Mesothelial cell of epicardium (in vitro differentiated cells): ENCODE measurements at places on chromosomes 11 and 22.

- no peak for DNase-seq
Observed at GRCh38 chr11:128472128-128473089, 114.9 kb downstream of the ETS1 start.

GRCh38 chr11:72743321-72744221, 8.6 kb downstream of the ARAP1 start:
- no peak for DNase-seq

DNA sequence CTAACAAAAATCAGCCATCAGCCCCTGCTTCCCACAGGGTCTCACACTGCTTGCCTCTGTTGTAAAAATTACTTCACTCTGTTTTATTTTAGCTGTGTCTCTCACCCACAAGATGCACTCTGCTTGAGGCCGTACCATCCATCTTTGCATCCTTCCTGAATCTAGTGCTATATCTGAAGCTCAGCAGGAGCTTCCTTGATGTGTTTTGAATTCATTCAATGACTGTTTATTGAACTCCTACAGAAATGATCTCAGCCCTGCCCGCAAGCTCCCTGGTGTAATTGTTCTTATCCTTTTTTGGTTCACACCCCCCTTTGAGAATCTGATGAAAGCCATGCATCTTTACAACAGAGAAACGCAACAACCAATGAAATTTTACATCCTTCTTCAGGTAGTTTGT, 310.2 kb upstream of the ZC3H12C start:
- no peak for DNase-seq

DNA sequence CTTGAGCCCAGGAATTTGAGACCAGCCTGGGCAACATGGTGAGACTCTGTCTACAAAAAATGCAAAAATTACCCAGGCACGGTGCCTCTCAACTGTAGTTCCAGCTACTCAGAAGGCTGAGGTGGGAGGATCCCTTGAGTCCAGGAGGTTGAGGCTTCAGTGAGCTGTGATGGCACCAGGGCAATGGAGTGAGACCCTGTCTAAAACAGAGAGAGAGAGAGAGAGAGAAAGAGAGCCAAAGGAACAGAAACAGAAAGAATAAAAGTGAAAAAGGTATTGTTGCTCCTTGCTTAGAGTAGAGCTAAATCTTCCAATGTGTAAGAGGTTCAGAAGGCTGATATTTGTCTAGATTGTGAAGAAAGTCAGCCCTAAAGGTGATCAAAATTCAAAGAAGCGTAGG, 8.9 kb upstream of the ETS1 start:
- DNase-seq: no peak

DNA sequence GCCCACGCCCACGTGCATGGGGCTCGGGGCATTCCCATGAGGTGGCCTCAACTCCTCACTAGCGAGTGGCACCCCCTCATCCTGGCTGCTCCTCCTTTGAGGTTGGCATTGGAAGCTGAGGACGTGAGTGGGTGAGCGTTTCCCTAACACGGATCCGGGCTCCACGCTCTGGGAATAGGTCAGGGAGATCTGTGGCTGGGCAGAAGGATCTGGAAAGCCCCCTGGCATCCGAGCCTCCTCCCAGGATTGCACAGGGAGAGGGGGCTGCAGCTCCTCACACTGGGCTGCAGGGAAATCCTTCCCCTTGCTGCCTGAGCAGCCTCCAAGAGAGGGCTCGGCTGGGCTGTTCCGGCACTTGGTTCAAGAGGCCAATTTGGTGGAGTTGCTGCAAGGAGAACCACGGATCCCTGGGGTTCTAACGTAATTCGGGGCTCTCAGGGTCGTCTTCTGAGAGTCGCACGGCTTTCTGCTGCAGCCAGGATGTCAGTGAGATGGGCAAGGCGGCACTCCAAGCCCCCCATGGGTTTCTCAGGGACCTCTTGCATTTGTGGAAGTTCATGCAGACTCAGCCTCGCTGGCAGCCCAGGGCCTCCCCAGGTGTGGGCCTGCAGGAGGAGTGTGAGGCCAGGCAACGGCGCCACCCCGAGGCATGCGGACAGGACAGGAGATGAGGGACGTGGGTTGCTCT, 1119.0 kb downstream of the BRD1 start:
- peak; percentile 15 for DNase-seq

GRCh38 chr11:71525938-71526495, 1.1 kb upstream of the KRTAP5-7 start:
- no peak for DNase-seq

GRCh38 chr22:35458547-35459422, 58.8 kb downstream of the MCM5 start:
- no peak for DNase-seq

DNA sequence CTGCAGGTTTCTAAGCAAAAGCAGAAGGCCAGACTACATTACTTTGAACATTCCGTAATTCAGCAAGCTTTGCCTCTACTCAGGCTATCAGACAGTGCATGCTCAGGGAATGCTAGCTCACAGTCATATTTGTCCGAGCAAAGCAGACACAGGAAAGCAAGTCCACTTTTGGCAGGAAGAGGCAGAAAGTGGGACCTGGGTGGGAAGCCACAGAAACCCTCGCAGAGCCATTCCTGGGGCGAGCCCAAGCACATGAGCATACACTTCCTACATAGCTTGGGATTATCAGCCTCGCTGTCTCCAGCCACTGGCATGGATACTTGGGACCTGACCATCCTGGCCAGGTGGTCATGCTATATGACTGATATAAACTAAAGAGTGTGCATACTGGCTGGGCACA, 113.3 kb downstream of the TRIM29 start:
- DNase-seq: no peak

- DNase-seq: peak; percentile 65
Observed at GRCh38 chr22:41285441-41285819, 557 bp downstream of the RANGAP1 start.

GRCh38 chr22:40240686-40241085, 63.0 kb downstream of the TNRC6B start:
- DNase-seq: no peak

DNA sequence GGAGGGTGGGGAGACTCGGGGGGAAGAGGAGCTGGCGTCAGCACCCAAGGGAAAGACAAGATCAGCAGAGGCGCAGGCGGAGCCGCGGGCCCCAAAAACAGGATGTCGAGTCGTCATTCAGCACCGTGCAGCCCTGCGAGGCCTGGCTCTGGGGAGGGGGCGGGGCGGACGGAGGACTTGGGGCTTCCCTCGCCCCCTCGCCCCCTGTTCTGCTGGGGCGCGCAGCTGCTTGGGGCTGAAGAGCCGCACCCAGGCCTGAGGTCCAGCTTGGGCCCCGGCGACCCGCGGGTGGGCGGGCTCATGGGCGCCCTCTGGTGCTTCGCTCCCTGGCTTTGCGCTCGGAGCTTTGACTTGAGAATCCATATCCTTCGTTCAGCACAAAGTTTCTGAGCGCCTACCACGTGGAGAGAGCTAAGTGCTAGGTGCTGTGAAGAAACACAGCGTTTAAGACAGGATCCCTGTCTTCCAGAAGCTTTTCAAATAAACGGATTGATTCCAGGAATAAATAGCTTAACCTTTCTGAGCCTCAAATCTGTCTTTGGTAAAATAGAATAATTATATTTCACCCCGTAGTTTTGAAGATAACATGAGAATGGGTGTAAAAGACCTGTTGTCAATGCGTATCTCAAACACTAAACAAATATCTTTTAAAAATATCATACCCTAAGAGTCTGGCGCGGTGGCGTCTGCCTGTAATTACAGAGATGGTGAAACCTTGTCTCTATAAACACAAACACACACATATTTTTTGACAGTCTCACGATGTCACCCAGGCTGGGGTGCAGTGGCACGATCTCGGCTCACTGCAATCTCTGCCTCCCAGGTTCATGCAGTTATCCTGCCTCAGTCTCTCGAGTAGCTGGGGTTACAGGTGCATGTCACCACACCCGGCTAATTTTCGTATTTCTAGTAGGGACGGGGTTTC, 929 bp upstream of the RHOG start:
- peak; percentile 79 for DNase-seq

GRCh38 chr11:96130061-96130620, 206.2 kb upstream of the MTMR2 start:
- no peak for DNase-seq

GRCh38 chr11:59898650-59899049, 20.1 kb downstream of the OOSP3 start:
- DNase-seq: no peak

DNA sequence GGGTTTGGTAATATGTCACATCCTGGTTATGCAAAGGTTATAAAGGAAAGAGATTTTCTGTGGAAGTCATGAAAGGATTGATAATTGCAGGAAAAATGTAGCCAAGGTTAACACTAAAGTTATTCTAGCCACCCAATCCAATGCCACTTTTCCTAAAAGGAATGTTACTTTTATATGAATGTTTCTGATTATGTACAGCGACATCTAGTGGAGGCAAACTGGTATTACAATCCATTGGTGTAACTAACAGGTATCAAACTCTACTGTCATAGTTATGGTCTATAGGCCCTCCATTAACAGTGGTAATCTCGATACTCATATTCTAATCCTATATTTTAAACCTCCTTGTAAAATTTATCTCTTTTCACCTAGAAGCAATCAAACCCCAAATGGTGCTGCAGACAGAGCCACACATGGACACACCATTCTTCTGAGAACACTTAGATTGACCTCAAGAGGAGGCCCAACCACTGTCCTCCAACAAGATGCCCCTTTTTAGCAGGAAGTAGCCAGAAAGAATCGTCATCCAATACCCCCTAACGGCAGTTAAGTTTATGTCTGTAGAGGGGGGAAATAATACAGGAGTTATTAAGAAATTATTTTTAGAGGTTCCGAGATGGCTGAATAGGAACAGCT, 74.9 kb upstream of the RAG2 start:
- DNase-seq: no peak

- DNase-seq: no peak
Observed at GRCh38 chr11:75858613-75859012, 43.6 kb downstream of the UVRAG start.

GRCh38 chr11:44577231-44577830, 11.9 kb downstream of the CD82 start:
- no peak for DNase-seq

DNA sequence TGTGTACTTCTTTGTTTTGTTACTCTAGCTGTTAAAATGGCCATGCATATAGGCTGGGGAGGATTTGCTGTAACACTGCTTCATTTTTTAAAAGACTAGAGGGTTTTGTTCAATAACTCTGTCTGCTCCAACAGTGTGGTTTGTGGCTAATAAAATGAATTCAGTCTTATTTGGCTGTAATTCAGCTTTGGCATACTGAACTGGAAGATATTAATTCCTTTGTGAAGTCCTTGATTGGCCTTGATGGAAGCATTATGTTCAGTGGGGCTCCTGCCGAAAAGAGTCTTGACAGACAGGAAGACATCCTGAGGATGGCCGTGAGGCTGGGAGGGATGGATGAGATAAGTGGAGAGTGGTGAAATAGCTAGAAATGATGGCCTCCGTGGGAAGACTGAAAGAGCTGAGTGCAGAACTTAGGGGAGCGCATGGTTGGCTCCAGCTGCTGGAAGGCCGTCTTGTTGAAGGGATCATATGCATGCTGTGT, 44.8 kb upstream of the MYO18B start:
- DNase-seq: no peak

- no peak for DNase-seq
Observed at GRCh38 chr11:14975252-14975587, 3.1 kb upstream of the CALCA start.

GRCh38 chr11:60389279-60389910, 6.9 kb upstream of the MS4A14 start:
- DNase-seq: no peak

DNA sequence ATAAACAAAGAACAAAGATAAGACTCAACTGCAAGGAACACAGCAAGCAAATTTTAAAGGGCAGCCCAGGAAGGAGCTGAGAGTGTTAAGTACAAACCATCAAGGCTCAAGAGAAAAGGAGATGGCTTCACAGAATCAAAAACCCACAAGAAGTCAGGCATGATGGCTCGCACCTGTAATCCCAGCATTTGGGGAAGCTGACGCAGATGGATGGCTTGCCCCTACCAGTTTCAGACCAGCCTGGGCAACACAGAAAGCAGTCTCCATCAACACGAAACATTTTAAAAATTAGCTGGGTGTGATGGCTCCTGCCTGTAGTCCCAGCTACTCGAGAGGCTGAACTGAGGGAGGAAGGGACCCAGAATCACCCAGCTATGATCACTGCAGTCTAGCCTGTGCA, 32.6 kb downstream of the MAPK1 start:
- no peak for DNase-seq

GRCh38 chr11:80638296-80638695, 1197.5 kb upstream of the TENM4 start:
- no peak for DNase-seq

DNA sequence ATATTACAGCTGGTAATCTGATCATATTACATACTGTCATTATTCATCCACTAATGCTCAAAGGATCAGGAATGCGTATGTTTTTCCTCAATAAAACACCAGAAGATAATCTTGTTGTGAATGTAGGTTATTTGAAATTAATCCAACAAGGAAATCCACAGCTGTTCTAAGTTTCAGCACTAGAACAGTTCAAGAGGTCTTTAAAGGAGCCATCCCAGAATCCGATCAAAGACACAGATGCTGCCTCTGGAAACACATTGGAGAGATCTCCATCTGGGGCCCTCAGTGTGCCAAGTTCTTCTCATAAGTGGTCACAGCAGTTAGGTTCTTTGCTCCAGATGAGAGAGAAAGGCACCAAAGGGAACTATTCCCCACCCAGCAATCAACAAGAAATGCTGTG, 1955.1 kb upstream of the RAG2 start:
- DNase-seq: no peak

DNA sequence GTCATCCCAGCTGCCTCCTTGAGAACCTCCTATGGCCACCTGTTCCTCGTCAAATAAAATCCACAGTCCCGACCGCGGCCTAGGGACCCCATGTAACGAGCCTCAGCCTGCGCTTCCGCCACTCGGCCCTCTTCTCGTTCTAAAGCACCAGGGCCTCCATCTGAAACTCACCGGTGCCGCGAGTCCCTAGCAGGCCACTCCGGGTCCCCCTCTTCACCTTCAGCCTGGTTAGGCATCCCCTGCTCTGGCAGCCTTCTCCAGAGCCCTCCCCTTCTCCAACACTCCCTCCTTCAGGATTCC, 2.4 kb upstream of the SSTR3 start:
- DNase-seq: no peak

GRCh38 chr22:43110444-43110926, at the start of gene BIK:
BIK (plus strand) TSS chr22:43110750; CDS start chr22:43124023, 13,273 bp downstream.
- no peak for DNase-seq

GRCh38 chr22:35330258-35330861, 30.7 kb downstream of the TOM1 start:
- no peak for DNase-seq

GRCh38 chr11:92295175-92296137, 70.8 kb downstream of the FAT3 start:
- DNase-seq: no peak

DNA sequence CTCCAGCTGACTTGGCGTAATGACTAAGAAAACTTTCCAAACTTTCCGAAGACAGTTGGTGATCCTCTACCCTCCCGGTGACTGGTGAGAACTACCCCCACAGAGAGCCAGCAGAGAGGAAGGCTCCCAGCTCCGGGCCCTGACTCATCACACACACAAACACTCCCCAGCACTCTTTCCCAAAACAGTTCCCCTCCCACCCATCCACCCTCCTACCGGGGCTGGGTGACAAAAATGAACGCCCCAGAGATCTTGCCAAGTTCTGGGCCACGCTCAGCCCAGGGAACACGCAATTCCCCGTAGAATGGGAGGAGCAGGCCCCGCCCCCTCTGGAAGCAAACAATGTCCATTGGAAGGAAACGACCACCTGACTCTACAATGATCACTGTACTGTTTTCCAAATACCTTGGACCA, 21.3 kb upstream of the JAM3 start:
- no peak for DNase-seq

- DNase-seq: no peak
Observed at GRCh38 chr22:21025266-21025665, 7.1 kb downstream of the SLC7A4 start.
